Activated effector memory CD4-positive, alpha-beta T cell treated with Interleukin-2 at 50 U/mL for 16 hours (primary cell): ENCODE measurements at places on chromosomes 16 and 17.

DNA sequence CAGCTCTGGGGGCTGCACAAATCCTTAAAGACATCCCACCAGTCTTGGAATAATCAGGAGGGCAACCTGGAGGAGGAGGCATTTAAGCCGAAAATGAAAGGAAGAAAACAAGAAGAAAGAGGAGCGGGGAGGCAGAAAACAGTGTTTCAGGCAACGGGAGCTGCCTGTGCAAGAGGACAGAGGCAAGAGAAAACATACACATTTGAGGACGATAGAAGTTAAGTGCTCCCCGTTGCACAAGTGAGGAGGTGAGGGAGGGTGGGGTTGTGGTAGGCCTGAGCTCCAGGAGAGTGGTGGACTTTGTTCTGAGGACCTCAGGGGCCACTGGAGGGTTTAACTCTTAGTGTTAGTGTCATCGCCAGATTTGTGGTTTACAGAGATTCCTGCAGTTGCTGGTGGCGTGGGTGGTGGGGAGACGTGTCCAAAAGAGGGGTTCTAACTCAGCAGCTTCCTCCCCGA is 27.6 kb upstream of the CIBAR2 start:
- no peak for DNase-seq

DNA sequence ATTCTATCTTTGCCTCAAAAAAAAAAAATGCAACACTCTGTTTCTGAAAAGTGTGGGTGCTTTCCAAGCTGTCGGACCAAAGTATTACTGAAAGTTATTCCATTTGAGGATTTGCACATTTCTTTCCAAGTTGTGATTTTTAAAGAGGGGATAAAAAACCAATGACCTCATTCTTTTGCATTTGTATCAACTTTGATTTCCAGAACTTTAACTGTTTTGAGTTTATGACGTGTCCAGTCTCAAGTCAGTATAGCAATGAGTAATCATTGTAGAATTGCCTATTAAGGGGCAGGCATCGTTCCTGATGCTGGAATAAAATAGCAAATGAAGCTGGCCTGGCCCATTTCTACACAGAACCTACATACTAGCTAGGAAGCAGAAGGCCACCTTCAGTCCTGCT is 229.6 kb upstream of the RBFOX1 start:
- DNase-seq: no peak

DNA sequence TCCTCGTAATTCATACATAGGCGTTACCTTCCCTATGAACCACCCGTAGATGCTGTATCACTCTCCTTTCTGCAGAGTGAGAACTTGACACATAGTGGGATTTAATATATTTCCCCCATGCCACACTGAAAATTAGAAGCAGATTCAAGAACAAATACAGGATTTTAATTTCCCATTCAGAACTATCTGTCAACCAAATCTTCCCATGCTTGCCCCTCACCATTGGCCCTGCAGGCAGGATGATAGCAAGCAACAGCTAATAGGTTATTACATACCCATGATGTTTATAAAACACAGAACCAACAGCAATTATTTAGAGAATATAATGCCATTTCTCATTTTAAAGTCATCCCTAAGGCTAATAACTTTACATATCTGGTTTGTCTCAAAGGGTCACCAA is 55.0 kb upstream of the GNAO1 start:
- DNase-seq: no peak

DNA sequence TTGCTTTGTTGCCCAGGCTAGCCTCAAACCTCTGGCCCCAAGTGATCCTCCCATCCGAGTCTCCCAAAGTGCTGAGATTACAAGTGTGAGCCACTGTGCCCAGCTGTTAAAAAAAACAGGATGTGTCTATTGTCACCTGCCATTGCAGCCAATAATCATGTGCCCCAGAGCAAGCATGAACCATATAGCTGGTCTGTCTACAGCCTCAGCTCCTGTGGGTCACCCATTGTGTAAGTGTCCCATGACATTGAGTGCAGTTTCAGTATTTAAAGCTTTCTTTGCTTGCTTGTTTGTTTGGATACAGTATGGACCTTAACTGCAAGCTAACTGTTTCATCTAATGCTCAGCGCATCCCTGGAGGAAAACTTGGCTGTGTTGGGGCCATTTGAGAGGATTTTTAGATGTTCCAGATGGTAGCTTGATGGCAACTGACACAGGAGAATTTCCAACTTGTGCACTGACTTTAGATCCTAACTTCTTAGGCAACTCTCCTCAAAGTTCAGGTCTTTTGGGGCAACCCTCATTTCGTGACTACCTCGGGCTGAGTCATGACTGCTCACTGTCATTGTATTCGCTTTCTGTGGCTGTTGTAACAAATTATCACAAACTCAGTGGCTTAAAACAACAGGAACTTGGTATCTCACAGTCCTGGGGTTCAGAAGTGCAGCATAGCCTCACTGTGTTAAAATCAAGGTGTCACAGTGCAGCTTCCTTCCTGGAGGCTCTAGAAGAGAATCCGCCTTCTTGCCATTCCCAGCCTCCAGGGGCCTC is 30.3 kb upstream of the ADORA2B start:
- no peak for DNase-seq

DNA sequence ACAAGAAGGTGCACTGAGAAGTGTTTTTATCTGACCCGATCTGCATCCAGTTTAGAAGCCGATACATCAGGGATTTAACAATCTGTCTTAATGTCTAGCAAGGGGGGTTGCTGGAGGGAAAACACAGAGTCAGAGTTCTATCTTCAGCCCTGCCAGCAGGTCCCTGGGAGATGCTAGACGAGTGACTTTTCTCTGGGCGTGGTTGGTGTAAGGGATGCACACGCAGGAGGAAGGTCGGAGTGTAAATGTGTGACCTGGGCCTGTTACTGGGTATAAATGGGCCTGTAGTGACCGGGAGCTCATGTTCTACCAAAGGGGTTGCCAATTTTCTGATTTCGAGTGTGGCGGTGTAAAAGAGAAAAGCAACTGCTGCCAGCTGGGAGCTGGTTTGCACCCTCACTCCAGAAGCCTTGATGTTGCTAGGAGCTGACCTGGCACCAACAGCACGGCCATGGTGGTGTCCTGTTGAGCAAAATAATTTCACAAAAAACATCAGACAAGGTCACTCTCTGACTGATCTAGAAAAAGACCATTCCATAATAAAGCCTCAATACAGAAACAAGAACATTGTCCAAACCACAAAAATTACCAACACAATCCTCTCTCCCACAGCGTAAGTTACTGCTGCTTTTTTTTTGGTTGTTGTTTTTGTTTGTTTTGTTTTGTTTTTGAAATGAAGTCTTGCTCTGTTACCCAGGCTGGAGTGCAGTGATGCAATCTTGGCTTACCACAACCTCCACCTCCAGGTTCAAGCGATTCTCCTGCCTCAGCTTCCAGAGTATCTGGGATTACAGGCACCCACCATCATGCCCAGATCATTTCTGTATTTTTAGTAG is 1.3 kb upstream of the KCTD13 start:
- no peak for DNase-seq

- DNase-seq: no peak
Observed at GRCh38 chr17:69117855-69118784, 23.6 kb downstream of the ABCA6 start.

- DNase-seq: no peak
Observed at GRCh38 chr16:781346-782010, 6.7 kb downstream of the RPUSD1 start.
